Dermis blood vessel endothelial cell (primary cell): ENCODE measurements at places on chromosomes 3 and 15.
A peak's percentile ranks its signal among the peaks of the same experiment; 100 is the strongest.

GRCh38 chr3:160401291-160402095, 2.0 kb downstream of the SMC4 start:
- DNase-seq = peak; percentile 68

GRCh38 chr15:79310612-79310984, 314 bp upstream of the TMED3 start:
- no peak for DNase-seq

GRCh38 chr3:58713715-58714401, 47.3 kb upstream of the FAM3D start:
- DNase-seq = no peak

GRCh38 chr15:86489981-86490380, 410.3 kb downstream of the AGBL1 start:
- no peak for DNase-seq

DNA sequence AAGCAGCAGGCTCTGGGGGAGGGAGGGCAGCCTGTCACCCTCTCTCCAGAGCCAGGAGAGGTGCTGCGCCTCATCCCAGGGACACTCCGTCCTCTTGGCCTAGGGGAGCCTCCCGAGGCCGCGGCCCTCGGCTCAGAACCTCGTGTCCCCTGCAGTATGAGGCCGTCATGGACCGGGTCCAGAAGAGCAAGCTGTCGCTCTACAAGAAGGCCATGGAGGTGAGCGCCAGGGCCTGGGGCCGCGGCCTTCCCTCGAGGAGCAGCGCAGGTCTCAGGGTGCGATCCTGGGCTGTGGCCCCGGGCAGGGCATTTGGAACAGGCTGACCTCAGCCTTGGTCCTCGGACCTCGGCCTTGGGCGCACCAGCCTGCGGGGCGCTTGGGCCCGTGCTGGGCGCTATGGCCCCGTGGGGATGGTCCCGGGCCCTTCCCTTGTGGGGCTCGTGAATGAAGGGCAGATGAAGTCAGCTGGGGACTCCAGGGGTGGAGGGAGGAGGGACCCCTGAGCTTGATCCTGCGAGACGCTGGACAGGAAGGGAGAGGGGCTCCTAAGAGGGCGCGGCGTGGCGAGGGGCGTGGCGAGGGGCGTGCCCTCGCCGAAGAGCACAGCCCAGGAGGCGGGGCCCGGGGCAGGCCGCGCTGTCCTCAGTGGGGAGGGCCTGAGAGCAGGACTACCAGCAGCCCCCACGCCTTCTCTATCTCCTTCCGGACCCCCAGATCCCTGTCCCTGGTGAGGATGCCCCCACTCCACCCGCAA, 32.9 kb downstream of the PSTPIP1 start:
- peak; percentile 28 for DNase-seq

DNA sequence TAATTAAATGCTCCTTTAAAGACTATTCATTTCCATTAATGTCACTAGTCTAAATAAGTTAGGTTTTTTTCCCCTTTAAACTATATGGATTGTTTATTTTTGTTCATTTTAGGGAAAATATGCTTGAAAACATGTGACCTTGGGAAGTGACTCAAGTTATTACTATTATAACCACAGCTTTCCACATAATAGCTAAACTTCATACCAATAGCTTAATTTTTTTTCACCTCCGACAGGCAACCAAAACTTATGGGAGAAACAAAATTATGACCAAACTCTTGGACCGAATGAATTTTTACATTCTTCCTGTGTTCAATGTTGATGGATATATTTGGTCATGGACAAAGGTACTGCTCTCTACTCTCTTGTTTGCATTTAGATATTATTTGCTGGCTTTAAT, 16.2 kb downstream of the CPA3 start:
- DNase-seq = peak; percentile 20

DNA sequence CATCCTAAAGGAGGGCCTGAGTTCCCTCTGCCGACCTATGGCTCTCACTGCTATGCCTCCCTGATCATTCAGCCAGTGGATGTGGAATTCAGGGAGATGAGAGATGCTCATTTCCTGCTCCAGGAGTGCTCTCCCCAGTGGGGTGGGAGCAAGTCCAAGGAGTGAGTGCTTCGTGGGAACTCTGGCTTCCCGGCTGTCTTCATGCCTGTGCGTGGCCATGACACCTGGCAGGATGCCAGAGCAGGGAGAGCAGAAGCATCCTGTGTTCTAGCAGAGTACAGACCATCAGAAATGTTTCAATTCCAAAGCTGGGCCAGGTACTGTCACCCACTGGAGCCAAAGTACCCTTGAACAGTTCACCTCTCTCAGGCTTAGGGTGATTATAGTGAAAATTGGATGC, 45.1 kb downstream of the APH1B start:
- DNase-seq = peak; percentile 72

GRCh38 chr3:99128725-99129505, 227.4 kb upstream of the DCBLD2 start:
- DNase-seq = peak; percentile 92

DNA sequence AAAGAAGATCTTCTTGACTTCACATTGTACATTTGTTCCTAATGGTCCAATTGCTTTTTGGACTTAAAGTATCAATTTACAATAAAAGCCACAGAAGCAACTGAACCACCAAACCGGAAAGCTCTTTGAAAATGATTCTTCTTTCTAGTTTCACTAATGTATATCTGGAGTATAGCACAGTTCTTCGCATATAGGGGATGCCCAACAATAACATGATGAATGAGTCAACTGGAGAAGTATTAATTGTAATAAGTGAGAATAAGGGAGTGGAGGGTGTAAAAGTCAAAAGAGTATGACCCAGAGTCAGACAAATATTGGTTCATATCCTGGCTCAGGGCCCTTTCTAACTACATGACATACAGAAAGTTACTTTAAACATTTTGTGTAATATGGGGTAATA, 425.2 kb downstream of the ZBTB20 start:
- DNase-seq = no peak

GRCh38 chr3:55565521-55565920, 78.4 kb upstream of the WNT5A start:
- DNase-seq = no peak

DNA sequence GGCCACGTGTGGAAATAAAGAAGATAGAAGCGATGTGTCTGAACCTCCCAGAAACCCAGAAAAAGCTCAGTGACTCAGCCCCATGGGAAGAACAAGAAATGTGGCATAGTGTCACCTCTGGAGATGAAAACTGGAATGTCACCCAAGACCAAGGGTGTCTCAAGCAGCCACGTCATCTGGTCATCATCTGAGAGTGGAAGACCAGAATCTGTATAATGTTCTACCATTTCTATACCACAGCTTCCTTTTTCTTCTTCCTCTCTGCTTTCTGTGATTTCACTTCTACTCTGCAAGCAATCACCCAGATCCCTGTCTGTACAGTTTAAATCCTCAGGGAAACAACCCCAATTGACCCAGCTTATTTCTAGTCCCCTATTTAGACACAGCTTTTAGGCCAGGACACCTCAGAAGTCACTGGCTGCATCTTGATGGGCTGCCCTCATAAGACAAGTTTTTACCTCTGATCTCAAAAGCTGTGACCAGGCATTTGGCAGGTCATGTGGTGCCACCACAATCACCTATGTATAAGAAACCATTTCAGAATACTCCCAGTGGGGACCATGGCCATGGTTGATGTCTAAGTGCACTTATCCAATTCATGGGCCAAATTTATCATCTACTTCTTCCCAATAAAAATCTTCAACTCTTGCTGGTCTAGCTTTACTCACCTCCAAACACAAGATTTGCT, 278.5 kb upstream of the UMPS start:
- no peak for DNase-seq

GRCh38 chr3:30751610-30752299, 142.7 kb downstream of the GADL1 start:
- DNase-seq = peak; percentile 75

DNA sequence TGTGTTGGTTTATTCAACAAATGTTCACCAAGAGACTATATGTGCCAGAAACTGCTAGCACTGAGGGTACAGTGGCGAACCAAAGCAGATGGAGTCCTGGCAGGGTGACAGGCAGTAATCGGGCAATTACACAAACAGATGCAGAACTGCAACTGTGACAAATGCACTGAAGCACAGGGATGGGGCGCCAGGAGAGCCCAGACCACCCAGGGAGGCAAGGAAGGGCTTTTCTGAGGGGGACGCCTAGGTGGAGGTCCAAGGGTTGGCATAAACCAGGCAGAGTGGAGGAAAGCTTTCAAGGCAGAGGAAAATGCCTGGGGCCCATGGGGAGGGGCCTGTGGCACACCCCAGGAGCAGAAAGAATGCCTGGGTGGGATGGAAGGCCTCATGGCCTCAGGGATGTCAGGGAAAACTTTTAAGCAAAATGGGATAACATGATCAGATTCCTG, 5.5 kb downstream of the DIS3L start:
- no peak for DNase-seq

- no peak for DNase-seq
Observed at GRCh38 chr3:71891483-71891882, 106.5 kb upstream of the PROK2 start.

- no peak for DNase-seq
Observed at GRCh38 chr3:51679777-51680176, 8.7 kb downstream of the TEX264 start.

- no peak for DNase-seq
Observed at GRCh38 chr15:31228980-31229826, 97.4 kb upstream of the KLF13 start.
